ENCODE measurements at places on chromosomes 11 and 22. TPM values are rescaled to one million over a fixed set of nuclear protein-coding genes. Genes with fewer than 3 reads are reported as not detected.

GRCh38 chr11:16037179-16037578 lies 319.2 kb downstream of the SOX6 start:
- no peak for DNase-seq

DNA sequence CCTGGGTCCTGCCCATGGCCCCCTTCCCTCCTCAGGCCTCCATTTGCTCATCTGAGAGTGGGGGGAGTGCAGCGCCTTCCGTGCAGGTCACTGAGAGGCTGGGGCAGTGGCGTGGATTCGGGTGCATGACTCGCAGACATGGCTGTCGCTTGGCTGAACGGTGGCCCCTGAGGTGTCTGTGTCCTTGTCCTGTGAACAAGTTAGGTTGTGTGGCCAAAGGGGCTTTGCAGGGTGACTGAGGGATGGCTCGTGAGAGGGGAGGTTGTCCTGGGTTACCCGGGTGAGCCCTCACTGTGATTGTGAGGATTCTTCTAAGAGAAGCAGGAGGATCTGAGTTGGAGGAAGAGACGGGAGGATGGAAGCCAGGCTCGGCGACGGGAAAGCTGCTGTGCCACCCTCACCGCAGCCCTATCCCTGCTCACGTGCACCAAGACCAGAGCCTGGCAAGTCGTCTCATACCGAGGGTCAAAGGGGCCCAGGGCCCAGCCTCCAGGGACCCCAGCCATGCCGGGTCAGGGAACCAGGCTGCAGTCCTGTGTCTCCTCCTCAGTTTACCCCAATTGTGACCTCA lies 79.1 kb downstream of the KCNQ1 start:
- DNase-seq = no peak

DNA sequence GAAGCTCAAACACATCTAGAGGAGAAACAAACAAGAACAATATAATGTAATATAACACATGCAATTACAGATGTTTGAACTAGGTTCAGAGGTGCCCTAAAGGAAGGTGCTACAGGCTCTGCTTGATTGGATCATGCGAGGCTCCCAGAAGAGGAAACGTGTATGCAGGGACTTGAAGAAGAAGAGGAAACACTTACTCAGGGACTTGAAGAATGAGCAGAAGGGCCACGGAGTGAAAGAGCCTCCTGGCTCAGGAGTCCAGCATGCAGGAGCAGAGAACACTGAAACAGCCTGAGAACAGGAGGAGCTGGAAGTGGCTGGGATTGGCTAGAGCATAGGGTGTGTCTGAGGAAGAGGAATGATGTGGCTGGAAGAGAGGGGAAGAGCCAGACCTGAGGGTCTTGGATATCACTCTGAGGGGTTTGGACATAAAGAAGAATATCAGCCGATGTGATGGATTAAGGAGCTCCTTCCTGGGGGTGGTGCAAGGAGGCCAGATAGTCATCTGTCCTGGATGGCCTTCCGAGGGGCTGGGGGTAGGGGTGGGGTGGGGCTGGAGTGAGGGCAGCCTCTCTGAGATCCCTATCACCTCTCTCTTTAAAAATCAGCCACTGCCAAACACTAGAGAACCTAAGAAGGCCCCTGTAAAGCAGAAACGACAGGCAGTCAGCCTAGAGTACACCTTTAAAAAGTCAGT lies 16.8 kb downstream of the FZD4 start:
- DNase-seq = no peak

CAVIN3 gene
- total RNA-seq = 50.3 TPM

DNA sequence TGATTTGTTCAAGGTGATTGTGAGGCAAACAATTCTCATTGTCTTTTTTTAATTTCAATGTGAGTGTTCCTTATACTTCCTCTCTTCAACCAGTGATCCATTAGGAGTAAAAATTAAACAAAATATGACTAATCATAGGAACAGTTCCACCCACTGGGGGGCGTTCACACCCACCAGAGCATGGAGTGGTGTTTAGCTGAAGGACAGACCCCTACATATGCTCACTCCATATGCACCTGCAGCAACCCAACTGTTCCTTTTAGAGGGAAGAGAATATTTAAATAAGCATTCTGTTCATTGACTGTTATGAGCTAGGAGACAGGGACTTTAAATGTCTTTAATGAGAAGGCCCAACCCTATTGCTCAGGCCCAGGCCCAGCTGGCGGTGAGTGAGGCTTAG lies 78.7 kb upstream of the DRD2 start:
- DNase-seq = no peak

CABP4 gene
- not detected for total RNA-seq
